ENCODE measurements at places on chromosomes 7 and 10.

GRCh38 chr10:75189266-75190096 is 21.1 kb upstream of the VDAC2 start:
- no peak for DNase-seq

- no peak for DNase-seq
Measured at GRCh38 chr10:84258034-84258695, 13.3 kb downstream of the RGR start.

DNA sequence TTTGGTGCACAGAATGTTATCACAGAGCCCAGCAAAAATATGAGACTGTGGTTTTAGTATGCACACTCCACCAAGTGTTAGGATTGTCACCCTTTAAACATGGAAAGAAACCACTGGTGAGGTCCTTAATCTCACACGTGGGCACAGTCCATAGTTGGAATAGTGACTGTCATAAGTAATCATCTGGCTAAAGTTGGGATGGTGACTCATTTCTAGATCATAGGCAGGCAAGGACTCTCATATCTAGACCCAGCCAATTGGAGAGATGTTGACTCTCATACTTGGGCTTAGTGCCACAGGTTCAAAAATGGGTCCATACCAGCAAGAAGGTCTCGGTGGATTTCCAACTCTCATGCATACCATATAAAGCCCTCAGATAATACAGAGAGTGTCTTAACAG is 39.6 kb upstream of the ZNF680 start:
- no peak for DNase-seq

DNA sequence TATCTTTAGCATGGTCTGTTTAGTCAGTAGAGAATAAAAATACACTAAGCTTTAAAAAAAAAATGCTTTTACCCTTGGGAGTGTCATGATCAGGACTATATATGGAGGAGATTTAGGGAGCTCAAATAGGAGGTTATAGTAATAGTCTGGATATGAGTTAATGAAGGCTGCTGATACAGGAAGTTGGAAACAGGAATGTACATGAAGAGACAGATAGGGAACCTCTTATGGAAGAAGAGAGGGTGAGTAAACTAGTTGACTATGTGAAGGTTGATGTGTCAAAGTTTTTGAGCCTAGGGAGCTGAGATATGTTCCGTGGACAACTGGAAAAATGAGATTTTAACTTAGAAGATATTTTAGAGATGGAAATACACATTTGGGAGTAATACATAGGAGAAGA is 472.0 kb upstream of the FZD8 start:
- DNase-seq, result no peak

DNA sequence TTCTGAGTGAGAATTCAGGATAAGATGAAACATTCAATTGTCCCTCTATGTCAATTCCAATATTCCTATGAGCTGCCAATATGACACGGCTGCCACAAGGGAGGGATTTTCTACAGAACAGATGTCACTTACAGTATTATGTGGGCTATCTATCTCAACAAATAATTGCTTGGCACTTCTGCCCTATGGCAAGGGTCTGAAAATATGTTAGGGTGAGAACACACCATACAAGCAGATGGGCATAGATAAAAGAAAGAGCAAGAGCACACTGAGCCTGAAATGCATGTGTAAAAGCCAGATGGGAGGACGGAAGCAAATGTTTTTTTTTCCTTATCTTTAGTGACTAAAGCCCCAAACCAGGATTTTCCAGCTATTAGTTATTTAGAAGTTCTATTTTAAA is 70.1 kb upstream of the TFEC start:
- no peak for DNase-seq

DNA sequence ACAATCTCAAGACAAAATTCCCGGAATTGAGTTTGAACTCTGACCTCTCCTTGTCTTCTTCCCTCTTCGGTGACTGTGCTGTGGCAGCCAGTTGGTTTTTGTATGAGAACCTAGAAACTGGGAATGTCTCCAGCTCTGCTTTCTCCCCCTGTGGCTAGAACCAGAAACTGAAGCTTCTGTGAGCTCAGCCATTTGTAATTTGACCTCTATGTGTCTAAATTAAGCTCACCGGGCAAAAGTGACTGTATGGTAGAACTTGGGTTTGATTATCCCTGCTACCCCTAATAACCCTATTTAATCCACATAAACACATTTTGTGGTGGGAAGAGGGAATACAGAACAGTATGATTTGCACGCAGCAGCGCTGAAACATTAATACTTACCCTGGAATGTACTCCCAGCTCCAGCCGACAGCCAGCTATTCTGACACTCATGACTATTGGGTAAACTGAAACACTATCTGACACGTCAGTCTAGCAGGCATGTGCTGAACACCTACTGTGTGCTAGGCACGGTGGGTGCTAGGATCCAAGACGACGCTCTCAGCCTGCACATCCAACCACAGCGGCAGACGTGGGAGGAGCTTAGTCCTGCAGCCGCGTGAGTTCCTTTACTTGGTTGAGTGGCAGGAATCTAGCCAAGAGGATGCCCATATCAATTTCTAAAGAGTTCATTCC is 324.8 kb downstream of the SFMBT2 start:
- DNase-seq, result no peak

Measured in stimulated activated CD4-positive, alpha-beta T cell treated with anti-CD3 and anti-CD28 coated beads, Interleukin-1b, Interleukin-23, amount 100 ng/mL, for 1 hour (primary cell).